ENCODE measurements at places on chromosomes 4 and X. TPM values are rescaled to one million over a fixed set of nuclear protein-coding genes. Genes with fewer than 3 reads are reported as not detected.

GRCh38 chrX:22095286-22095685 is 63.2 kb downstream of the PHEX start:
- DNase-seq: no peak

DNA sequence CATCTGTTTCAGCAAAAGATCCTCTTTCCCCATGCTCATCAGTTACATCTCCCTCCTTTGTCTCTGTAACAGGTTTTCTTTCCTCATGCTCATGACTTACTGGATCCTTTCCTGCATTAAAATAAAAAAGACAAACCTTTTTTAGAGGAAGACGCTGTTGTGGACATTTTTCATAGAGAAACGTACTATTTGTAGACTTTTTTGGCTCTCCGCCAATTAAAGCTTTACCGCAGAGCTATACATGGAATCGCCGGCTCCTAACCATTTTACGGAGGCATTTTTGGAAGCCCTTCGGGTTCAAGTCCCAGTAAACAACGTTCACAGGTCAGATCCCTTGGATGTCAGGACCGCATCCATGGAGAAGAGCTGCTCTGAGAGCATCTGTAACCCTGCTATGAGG is 1.3 kb downstream of the FAM9C start:
- no peak for DNase-seq

- no peak for DNase-seq
Measured at GRCh38 chrX:132790329-132790728, 168.1 kb downstream of the HS6ST2 start.

Gene THOC2
- total RNA-seq: 91.2 TPM

Gene MGARP
- total RNA-seq: not detected

Gene MAGEC1
- not detected for total RNA-seq

All from activated T-helper 1 cell treated with anti-CD3 and anti-CD28 coated beads, Interleukin-12 subunit alpha, Interleukin-12 subunit beta, Interleukin-2, Interleukin-4 antibody, amounts not matched to agents 30 ng/mL and 10 ng/mL and 1 ng/mL, durations not matched to agents 14 hours and 24 hours and 36 hours (primary cell).